ENCODE measurements at places on chromosomes 13 and 19.

GRCh38 chr13:48304143-48304876, 759 bp downstream of the RB1 start:
- H3K36me3 ChIP-seq = peaks cover 5% of the 10 kb centered on the region
- H3K27me3 ChIP-seq = no peaks in the 10 kb centered on the region
- peak overlapping the region; percentile 95 for H3K4me3 ChIP-seq
- no peak for DNase-seq
- peak overlapping the region; percentile 97 for H3K27ac ChIP-seq

DNA sequence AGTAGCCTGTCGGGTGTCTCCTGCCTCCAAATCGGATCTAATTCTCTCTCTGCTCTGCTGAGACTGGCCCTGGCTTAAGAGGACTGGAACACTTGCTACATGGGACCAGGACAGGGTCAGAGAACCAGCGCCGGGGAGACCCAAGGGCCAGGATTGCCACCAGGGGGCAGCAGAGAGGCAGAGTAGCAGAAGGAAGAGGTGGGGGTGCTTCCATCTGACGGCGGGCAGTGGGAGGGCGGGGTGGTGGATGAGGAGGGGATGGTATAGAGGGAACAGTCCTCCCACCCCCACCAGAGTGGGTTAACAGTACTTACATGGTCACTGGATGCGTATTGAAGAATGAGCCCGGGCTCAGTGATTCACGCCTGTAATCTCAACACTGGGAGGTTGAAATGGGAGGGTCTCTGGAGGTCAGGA, 11.9 kb downstream of the SELENOW start:
- DNase-seq = peak; percentile 87
- no peak overlapping the region for H3K4me3 ChIP-seq
- peaks cover 8% of the 10 kb centered on the region for H3K4me1 ChIP-seq
- peaks cover 1% of the 10 kb centered on the region for H3K36me3 ChIP-seq
- H3K27ac ChIP-seq = no peak overlapping the region
- no peaks in the 10 kb centered on the region for H3K27me3 ChIP-seq

GRCh38 chr19:49338691-49339300, 3.6 kb downstream of the CD37 start:
- peaks cover 40% of the 10 kb centered on the region for H3K36me3 ChIP-seq
- H3K4me3 ChIP-seq = no peak overlapping the region
- DNase-seq = no peak

- H3K27ac ChIP-seq = no peak overlapping the region
- no peak overlapping the region for H3K4me3 ChIP-seq
- H3K4me1 ChIP-seq = no peaks in the 10 kb centered on the region
These were observed 9.5 kb downstream of the SHANK1 start for GRCh38 chr19:50710094-50710493.

DNA sequence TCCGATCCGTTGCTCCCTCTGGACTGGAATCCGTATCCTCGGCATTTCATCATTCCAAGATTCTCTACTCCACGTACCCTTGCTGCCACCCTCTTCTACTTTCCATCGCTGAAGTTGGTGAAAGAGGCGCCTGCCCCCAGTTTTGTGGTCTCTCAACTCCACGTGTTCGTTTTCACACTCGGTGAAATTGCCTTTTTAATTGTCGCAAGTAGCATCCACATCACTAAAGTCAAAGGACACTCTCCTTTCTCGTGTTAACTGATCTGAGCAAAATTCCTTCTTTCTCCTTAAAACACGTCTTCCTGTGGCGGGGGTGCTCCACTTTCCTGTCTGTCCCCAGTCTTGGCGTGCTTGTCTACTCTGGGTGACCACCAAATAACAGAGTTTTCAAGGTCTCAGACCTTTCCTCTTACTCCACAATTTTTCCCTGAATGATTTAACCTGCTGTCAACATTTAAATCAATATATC, 1.1 kb upstream of the TMTC4 start:
- DNase-seq = no peak
- H3K36me3 ChIP-seq = no peaks in the 10 kb centered on the region
- peaks cover 22% of the 10 kb centered on the region for H3K4me1 ChIP-seq
- no peak overlapping the region for H3K27ac ChIP-seq
- no peaks in the 10 kb centered on the region for H3K27me3 ChIP-seq

- H3K27ac ChIP-seq = no peak overlapping the region
- DNase-seq = no peak
- no peaks in the 10 kb centered on the region for H3K27me3 ChIP-seq
- H3K36me3 ChIP-seq = peaks cover 20% of the 10 kb centered on the region
- no peak overlapping the region for H3K4me3 ChIP-seq
These were observed 95.6 kb downstream of the ATP11A start for GRCh38 chr13:112785483-112785856.

- no peaks in the 10 kb centered on the region for H3K27me3 ChIP-seq
- no peak overlapping the region for H3K27ac ChIP-seq
- no peak for DNase-seq
- peaks cover 41% of the 10 kb centered on the region for H3K4me1 ChIP-seq
- no peak overlapping the region for H3K4me3 ChIP-seq
These were observed 89.5 kb upstream of the DOCK9 start for GRCh38 chr13:99067159-99067985.

DNA sequence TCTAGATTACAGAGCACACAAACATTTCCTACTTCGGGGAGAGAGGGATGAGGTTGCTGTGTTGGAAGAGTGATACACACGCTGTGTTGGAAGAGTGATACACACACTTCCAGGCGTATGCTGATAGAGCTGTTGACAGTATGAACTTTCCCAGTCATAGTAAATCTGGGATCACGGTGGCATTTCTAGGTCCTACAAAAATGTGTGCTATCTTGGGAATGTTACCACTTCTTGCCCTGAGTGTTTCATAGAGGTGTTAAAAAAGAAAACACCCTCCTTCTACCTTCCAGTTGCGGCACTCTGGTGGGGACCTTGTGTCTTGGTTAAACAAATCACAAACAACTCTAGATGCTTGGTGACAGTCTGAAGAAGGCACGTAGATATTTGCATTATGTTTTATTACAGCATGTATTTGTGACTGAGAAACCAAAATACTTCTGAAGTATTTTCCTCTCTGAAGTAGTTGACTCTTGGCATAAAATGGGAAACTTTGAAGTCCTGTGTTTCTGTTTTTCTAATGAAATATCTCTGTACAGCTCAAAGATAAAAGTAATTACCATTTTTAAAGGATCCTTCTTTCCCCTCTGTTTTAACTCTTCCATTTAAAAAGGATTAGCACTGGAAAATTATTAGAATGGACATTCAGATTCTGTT, 52.5 kb downstream of the ARHGAP35 start:
- no peak overlapping the region for H3K27ac ChIP-seq
- DNase-seq = no peak
- H3K27me3 ChIP-seq = no peaks in the 10 kb centered on the region
- H3K4me1 ChIP-seq = peaks cover 12% of the 10 kb centered on the region
- no peak overlapping the region for H3K4me3 ChIP-seq

DNA sequence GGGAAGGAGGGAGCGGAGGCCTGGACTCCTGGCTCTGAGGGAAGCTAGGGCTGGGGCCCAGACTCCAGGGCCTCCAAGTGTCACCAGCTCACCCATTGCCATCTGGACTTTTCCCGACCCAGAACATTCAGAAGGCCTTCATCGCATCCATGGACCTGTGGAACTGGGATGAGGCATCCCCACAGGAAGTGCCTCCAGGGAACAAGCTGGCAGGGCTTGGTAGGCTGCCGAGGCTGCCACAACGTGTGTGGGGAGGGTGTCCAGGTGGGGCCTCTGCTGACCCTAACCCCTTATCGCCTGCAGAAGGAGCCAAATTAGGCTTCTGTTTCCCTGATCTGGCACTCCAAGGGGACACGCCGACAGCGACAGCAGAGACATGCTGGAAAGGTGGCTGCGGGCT, 767 bp downstream of the ETV2 start:
- H3K4me3 ChIP-seq = no peak overlapping the region
- H3K36me3 ChIP-seq = peaks cover 6% of the 10 kb centered on the region
- peaks cover 47% of the 10 kb centered on the region for H3K4me1 ChIP-seq
- no peak for DNase-seq
- H3K27me3 ChIP-seq = no peaks in the 10 kb centered on the region

GRCh38 chr13:36475468-36475867, 43.2 kb downstream of the CCNA1 start:
- DNase-seq = no peak
- no peak overlapping the region for H3K27ac ChIP-seq
- no peaks in the 10 kb centered on the region for H3K36me3 ChIP-seq
- no peaks in the 10 kb centered on the region for H3K27me3 ChIP-seq

- H3K36me3 ChIP-seq = no peaks in the 10 kb centered on the region
- no peak for DNase-seq
- no peak overlapping the region for H3K4me3 ChIP-seq
- no peaks in the 10 kb centered on the region for H3K4me1 ChIP-seq
These were observed 579.4 kb upstream of the PRR20A start for GRCh38 chr13:56561327-56561726.

Data from CD4-positive, alpha-beta T cell (primary cell).